ENCODE measurements at places on chromosomes 2 and 18.

DNA sequence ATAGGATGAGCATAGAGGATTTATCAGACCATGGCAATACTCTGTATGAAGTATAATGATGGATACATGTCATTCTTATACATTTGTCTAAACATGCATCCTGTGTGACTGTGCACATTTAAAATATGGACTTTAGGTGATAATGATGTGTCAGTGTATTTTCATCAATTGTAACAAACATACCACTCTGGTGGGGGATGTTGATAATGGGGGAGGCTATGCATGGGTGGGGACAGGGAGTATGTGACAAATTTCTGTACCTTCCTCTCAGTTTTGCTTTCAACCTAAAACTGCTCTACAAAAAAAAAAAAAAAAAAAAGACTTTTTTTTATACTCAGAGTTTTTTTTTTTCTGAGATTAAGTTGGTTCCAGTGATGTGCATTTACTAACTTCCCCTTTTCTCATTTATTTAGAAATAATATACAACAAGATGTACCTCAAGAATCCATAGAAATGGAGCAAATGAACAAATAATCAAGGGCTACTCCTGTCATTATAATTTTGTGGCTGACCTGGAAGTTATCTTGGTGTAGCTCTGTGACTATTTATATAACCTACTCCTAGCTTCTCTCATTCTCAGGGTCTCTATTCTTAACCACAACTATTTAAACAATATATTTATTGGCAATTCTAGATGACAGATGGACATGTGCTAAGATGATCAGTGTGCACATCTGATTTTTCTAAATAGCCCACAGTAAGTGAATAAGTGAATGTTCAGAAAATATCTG lies 108.9 kb upstream of the ITGA4 start:
- no peak for DNase-seq

DNA sequence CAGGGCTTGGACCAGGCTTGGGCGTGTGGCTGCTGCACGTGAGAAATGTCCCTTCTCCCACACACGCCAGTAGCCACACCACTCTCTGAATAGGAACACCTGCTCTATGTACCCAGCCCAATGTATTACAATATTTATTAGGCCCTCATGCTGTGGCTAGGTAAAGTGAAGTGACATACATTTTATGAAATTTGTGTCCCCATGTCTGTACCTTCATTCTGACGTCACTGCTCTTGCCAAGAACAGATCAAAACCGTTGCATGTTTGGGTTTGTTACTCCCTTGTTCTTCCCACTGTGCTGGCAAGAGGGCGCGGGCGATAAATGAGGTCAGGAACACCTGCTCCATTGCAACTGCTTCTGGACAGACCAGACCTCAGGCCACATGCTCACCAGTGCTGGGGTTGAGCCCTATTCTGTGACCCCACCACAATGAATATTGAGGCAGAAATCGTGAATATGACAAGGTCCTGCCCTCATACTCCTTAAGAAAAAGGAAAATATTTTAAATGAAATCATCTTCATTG lies 436.4 kb upstream of the SALL3 start:
- DNase-seq, result no peak

DNA sequence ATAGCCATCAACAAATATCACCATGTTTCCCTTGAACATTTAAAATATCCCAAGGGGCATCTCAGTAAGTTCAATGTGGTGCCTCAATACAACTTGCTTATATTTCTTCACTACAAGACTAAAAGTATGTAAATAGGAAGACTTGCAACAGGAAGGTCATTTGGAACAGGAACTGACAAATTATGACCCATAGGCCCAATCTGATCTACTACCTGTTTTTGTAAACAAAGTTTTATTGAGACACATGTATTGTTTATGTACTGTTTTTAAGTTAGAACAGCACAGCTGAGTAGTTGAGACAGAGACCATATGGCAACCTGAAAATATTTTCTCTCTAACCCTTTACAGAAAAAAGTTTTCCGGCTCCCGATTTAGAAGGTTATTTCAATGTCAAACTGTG lies 154.8 kb upstream of the TFPI start:
- no peak for DNase-seq

DNA sequence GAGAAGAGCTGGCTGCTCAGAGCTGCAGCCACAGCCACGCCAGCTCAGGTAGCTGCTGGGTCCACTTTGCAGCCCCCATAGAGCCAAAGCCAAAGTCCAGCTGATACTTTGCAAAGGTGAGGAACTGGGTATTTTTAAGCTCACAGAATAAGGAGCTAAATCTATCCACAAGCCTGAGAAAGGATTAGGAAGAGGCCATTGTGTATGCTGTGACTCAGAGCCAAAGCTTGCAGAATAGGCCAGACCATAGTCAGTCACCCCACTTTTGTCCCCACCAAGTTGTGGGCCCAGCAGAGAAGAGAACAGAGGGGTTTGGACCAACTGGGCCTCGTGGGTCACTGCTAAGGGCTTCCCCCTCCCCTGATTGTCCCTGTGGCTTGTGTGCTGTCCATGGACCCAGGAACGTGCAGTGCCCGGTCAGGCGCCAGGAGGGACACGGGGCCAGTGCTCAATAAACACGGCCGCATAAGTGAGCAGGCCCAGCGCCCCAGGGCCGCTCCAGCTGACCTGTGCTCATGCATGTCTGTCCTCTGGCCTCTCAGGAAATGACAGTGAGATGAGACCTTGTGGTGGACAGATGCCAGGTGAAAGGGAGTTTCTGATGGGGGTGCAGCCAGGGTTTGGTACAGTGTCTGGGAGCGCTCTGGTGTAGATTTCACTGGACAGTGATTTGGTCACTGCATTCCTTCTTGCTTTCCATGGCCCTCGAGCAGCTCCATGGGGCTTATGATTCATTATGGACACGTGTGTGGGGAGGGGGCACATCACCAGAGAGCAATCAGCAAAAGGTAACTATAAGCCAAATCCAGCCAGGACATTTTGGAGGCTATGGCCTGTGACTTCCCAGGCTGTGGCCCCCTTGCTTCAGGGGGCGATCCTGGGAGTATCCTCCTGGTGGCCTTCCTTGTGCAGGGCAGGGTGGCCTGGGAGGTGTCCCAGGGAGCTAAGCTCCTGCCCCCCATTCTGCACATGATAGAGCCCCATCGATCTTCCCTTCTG lies 31.3 kb downstream of the MAL start:
- DNase-seq, result no peak

- DNase-seq, result no peak
These were observed 620.1 kb upstream of the GCFC2 start for GRCh38 chr2:76330865-76331264.

DNA sequence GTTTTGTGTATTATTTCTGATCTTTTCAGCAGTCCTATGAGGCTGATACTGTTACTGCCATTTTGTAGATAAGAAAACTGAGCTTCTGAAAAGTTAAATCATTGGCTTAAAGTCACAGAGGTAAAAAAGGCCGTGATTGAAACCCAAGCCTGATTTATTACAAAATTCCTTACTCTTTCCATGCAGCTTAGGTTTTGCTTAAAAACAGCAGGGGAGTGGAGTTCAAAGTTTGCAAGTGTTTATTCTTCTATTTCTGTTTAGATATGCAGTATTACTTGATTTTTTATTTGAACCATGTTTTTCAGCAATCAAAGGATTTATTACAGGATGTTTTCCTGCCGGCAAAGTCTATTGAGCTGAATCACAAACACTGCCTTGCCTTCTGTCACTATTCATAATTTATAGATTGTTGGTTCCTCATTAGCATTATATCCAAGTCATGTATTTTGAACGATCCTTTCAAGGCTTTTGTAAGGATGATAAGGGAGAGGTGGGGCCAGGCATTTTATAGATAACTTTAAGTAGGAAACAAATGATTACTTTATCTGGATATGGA lies 31.9 kb upstream of the MSTN start:
- DNase-seq, result no peak

GRCh38 chr2:216804357-216805350 lies 55.2 kb downstream of the TNP1 start:
- DNase-seq, result no peak

DNA sequence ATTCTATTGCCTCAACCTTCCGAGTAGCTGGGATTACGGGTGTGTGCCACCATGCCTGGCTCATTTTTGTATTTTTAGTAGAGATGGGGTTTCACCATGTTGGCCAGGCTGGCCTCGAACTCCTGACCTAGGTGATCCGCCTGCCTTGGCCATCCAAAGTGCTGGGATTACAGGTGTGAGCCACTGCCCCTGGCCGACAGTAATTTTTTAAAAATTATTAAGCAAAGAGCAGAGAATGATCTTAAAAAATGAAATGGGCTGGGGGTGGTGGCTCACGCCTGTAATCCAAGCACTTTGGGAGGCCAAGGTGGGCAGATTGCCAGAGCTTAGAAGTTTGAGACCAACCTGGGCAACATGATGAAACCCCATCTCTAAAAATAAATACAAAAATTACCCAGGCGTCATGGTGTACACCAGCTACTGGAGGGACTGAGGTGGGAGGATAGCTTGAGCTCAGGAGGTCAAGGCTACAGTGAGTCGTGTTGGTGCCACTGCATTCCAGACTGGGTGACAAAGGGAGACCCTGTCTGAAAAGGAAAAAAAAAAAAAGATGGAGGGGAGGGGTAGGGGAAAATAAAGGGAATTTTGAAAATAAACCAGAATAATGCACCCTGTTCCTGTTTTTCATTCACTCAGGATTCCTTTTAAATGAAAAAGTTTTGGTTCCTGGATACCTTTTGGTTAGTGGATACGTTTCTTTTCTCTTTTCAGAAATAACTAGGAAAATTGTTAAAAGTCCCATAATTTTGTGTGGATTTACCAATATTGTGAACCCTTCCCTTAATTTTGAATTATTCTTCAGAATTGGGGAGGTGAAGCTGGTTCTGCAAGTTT lies 33.9 kb downstream of the MAP4K4 start:
- DNase-seq, result no peak

DNA sequence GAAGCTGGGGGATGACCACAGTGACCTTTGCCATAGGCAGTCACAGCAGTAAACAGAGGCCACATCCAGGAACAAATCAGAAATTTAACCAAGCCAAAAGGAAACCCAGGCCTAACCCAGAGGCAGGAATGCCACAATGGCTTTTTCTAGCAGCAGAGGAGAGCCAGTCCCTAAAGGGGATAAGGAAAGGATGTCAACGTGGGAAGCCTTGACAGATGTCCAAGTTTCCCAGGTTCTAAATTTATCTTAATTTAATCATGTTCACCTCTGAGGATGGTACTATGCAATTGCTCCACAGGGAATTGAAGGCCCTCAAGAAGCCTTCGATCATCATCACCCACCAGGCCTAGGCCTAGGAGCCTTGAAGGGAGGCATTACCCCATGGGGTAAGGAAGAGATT lies 374.7 kb downstream of the TNS1 start:
- no peak for DNase-seq

DNA sequence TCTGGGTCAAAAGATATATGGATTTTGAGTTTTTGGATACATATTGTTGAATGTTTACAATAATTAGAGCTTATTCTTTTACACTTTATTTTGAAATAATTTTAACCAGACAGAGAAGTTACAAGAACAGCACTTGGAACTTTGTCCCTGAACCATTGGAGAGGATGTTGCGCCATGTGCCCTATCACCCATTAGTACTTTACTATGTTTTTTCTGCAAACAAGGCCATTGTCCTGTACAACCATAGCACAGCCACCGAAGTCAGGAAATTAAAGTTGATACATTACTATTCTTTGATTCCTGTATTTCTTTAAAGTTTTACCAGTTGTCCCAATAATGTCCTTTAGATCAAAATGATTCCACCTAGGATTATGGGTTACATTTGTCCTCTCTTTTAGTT lies 188.8 kb downstream of the ACKR3 start:
- DNase-seq, result no peak

DNA sequence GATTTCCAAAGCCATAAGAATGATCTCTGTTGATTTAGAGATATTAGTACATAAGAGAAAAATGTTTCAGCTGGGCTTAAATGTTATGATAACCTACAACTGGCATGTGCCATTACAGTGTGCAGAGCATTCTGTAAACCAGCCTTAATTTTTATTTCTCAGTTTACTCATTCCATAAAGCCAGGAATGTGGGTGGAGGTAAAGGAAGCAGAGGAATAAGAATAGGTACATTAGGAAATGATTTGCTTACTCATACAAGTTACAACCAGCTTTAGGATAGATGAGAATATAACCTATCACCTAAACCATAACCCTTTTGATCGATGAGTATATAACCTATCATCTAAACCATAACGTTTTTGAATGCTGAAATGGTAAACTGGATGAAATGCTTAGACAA lies 1394.7 kb upstream of the ACVR2A start:
- no peak for DNase-seq

DNA sequence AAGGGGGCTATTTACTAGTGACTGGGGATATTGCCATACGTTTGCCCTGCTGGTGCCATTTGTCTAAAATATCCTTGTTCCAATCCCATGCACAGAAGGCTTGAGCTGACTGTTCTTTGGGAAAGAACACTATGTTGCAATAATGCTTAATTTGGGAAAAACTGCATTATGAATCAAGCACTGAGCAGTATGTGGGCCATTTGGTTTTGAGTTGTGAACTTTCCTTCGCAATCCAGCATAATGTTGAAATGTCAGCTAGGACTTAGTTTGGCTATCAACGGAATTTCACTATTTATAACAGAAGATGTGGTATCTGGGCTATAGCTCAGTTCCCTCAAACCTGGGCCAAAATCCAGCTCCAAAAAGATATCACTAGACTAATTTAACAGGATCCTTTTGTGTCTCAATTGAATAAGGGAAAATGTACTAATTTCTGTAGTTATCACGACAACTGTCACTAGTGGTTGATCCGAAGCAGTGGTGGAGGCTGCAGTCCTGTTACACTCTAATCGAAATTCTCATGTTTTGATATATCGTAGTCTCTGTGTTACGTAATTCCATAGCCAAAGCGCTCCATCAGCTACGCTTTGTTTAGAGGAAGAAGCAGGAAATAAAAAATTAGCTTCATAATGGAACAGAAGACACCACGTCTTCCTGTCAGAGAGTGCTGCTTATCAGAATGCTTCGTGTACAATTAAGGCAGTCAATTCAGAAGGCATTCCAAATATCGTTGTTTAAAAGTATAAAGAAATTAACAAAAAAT lies 686.8 kb upstream of the SALL3 start:
- DNase-seq, result no peak

- DNase-seq, result no peak
These were observed 228.4 kb downstream of the MGAT5 start for GRCh38 chr2:134482131-134482723.

GRCh38 chr2:20023688-20024087 lies 11.2 kb upstream of the MATN3 start:
- no peak for DNase-seq

- DNase-seq, result no peak
These were observed 173.1 kb downstream of the LCLAT1 start for GRCh38 chr2:30620102-30620501.

GRCh38 chr18:79406708-79407107 lies 11.0 kb downstream of the NFATC1 start:
- DNase-seq, result no peak

DNA sequence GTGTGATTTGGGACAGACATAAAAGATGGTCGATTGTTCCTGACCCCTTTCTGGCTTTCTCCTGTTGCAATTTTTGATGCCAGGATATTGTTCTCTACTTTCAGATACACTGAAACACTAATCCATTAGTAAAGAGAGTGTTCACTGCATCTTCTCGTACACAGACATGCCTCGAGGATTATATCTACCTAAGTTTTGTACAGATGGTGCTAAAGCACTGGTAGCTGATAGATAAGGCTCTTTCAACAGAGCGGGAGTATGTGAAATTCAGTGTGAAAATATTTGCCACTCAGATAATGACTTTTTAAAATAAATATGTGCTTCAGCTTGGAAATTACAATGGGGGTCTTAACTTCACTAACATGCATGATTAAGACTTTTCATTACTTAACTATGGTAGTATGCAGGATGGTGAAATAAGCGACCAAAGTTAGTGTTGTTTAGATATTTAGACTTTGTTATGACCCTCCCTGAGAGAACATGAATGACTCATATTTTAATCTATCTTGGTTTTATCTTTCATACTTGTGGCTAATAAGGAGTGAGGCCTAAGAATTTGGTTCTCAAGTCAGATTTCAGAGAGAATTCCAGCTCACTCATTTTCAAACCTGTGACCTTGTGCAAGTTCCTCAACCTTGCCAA lies 474.9 kb downstream of the NRXN1 start:
- DNase-seq, result no peak
